ENCODE measurements at places on chromosomes 12 and 14.
A peak's percentile ranks its signal among the peaks of the same experiment; 100 is the strongest.

DNA sequence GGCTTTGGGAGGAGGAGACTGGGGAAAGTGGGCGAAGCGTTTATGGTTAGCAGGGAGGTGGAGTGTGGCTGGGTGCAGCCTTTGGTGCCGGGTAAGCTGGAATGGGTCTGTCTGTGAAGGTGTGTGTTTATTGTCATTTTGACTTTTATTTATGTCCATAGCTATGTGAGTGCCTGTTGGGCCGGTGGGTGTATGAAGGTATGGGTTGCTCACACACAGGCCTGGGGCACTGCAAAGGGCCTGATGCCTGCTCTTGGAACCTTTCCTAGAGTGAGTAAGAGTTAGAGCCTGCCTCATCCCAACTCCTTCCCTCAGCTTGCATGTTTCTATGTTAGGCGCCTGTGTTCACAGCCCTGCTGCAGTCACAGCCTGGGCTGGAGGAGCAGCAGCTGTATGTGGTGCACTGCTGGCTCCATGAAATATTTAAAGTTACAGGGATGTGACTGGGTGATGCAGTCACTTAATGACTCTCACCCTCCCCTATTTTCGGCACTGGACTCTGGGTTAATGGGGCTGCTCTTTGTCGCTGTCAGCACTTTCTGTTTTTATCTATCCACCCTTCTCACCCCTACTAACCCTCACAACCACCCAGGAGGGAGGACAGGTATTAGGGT lies 2.6 kb upstream of the PPP1R1A start:
- no peak for DNase-seq

DNA sequence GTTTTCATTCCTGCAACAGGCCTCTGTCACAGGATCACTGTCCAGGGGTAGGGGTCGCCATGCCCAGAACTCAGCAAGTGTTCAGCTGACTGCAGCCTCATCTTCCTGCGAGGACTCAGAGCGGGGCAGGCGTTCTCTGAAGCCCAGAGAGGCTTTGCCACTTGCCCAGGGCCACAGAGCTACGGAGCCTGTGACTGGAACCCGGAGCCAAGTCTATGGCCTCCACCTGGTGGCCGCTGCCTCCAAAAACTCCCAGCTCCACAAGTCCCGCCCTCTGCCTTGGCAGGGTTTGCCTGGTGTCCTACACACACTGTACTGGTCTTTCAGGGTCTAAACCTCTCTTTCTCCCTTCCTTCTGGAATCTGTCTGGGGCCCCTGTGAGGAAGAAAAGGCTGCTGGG lies 8.7 kb upstream of the PPP1R13B start:
- DNase-seq: no peak

- peak; percentile 18 for DNase-seq
Measured at GRCh38 chr14:72892103-72892878, 1.6 kb downstream of the DPF3 start.

- no peak for DNase-seq
Measured at GRCh38 chr12:34207858-34208257, 185.6 kb downstream of the ALG10 start.

GRCh38 chr14:33165144-33165925 lies 226.7 kb downstream of the NPAS3 start:
- peak; percentile 49 for DNase-seq

DNA sequence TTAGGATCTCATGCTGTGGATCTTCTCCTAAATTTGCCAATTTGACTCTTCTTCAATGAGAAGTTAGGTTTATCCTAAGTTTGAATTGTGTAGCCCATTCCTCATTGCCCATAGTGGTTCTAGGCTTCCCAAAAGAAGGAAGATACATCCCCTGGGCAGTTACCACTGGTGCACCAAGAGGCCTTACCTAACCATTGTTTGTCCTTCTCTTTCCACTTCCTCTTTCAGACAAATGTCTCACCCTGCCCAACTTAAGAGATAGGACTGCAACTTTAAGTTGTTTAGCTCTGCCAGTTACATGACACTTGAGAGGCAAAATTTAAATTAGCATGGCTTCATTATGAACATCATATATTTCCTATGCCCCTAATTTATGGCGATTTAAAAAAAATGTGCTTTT lies 9.4 kb upstream of the KCNH3 start:
- DNase-seq: no peak

- DNase-seq: peak; percentile 32
Measured at GRCh38 chr14:56333359-56334292, 215.4 kb downstream of the PELI2 start.

DNA sequence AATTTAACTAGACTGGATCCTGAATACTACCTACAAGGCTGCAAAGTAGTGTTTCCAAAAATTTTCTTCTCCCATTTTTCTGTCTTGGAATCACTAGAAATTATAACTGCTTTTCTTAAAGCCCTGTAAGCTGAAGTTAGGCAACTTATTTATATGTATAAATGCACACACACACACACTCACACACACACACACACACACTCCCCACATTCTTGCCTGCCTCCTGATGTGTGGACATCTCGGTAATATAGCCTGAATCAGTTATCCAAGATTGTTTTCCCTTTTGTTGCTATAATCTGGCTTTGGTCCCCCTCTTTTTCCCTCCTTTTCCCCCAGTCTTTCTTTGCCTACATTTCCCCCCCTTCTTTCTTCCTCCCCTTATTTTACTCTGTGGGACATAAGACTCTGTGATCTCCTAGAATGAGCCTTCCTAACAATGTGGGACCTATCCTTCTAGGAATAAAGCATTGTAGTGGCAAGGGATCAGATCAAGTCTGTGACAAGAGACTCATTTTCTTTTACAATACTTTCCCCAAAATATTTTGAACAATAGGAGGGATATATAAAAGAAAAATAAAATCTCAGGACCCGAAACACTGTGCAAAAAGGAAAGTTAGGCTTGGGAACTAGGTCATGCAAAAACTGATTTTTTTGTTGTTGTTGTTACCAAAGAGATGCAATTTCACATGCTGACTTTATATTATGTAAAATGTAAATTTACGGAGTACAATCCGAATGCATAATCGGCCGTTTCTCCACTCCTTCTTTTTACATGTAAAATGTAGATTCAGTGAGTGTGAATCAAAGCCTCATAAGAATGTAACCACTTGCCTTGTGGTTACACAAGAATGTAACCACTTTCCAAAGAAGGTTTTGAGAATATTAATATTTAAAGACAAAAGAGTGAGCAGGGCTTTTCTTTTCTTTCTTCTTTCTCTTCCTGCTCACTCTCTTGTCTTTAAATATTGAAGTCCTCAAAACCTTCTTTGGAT lies 26.3 kb upstream of the CD69 start:
- DNase-seq: no peak

- DNase-seq: peak; percentile 64
Measured at GRCh38 chr14:62162998-62163589, 400.9 kb downstream of the SNAPC1 start.

- no peak for DNase-seq
Measured at GRCh38 chr14:27013678-27014077, 415.8 kb upstream of the NOVA1 start.

DNA sequence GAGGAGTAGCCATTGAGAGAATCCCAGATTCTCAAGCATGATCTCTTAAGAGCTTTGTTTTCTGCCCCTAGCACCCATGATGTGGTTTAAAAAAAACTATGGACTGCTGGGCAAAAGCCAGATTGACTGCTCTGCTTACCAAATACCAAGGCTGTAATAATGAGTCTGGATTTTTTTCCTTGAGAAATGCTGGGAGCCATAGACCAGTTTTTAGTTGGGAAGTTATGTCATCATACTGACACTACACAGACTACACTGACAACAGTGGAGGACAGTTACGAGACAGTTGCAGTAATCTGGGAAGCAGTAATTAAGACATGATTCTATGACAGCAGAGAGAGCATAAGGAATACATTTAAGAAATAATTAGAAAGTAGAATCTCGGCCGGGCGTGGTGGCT lies 35.8 kb downstream of the SPATA7 start:
- no peak for DNase-seq

GRCh38 chr12:124774462-124775167 lies 89.0 kb downstream of the SCARB1 start:
- DNase-seq: no peak

DNA sequence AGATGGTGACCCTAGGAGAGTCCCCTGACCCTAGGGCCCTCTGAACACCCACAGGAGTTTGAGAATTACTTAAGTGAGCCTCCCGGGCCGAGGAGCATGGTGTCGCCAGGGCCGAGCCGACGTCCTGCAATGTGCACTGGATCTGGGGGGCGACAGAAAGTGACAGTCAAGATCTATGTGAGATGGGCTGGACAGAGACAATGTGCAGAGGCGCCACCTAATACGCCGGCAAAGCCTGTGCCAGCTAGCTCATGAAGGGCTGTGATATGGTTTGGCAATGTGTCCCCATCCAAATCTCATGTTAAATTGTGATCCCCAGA lies 11.6 kb downstream of the MMAB start:
- DNase-seq: no peak

- DNase-seq: no peak
Measured at GRCh38 chr12:117606024-117606423, 244.6 kb upstream of the NOS1 start.

GRCh38 chr12:112841240-112841639 lies 49.7 kb downstream of the RPH3A start:
- no peak for DNase-seq

DNA sequence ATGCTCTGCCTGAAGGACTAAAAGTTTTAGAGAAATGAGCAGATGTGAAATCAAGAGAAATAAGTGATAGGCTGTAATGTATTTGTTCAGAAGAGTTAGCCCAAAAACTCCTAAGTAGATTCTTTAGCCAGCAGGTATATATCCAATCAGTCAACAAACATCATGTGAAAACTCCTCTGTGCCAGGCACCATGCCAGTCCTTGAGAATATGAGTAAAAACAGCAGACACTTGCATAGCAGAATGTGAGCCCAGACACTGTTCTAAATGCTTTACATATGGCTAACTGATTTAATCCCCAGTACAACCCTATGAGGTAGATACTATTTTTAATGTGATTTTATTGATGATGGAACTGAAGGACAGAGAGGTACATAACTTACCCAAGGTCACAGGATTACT lies 329.8 kb downstream of the PAWR start:
- DNase-seq: peak; percentile 6

DNA sequence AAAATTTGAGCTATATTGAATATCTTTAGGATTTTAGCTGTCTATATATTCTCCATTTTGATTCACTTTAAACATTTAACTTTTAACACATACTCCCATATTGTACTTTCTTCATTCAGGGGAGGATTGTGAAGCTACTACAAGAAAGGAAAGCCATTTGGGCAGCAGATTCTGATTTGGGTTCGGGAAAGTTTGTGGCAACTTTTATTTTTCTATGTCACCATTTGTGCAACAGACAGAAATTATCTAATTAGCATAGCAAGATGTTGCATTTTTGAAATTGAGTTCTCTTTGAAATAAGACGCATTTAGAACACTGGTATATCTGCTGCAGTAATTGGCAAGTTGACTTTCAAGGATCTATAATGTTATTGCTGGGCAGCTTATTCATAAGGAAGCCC lies 134.3 kb downstream of the KICS2 start:
- DNase-seq: no peak

GRCh38 chr12:48979602-48980388 lies 1.7 kb downstream of the WNT1 start:
- no peak for DNase-seq

GRCh38 chr14:54570047-54570446 lies 3.1 kb downstream of the SAMD4A start:
- DNase-seq: no peak

DNA sequence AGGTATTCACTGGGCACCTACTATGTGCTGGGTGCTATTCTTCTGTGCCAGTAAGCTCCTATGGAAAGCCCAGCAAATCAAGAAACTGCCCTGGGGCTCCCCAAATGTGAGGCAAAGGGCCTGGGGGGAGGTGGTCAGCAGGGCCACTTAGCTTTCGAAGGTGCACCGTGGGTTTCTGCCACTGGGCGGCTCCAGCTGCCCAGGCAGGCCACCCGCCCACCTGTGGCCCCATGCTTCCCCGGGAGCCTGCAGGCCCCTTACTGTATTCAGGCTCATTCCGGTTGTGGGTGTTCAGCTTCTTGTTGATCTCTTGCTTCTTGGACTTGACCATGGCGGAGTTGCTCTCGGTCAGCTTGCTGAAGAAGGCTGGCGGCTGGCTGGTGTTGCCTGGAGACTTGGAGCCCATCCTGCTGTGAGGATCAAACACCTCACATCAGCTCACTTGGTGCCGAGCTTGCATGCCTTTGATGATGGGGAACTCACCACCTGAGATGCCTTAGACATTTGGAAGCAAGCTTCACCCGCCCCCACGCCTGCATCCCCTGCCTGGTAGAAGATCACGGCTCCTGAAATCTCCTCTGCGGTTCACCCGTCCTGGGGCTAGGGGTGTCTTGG lies 37.3 kb downstream of the RFLNA start:
- DNase-seq: no peak

GRCh38 chr12:68303850-68304249 lies 28.3 kb downstream of the MDM1 start:
- no peak for DNase-seq

DNA sequence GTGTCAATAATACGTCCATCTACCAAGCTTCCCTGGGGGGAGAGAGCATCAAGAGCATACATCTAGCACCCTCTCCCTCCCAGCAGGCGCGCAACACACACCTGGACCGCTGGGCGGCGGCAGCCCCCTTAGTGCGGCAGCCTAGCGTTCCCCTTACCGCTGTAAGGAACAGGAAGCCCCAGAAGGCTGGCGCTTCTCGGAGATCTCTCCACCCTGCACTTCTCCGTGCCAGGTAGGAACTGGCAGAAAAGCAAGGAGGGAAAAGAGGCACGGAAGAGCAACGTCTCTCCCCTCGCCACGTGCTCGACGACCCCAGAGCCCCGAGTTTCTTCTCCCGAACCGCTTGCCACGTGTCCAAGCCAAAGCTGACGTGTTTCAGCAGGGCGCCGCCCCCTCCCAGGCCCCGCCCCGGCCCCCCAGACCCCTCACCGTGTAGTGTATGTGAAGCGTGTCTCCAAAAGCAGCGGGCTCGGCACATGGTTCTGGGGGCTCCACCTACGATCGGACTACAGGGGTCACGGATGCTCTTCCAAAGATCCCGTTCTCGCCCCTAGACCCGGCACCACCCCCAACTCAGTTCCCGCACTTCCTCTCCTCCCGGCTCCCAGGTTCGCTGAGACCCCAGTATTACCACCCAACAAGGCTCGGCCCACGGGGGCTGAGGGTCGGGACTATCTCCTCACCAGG lies 532 bp downstream of the FKBP11 start:
- no peak for DNase-seq

GRCh38 chr12:15716581-15716980 lies 72.6 kb downstream of the EPS8 start:
- DNase-seq: no peak

DNA sequence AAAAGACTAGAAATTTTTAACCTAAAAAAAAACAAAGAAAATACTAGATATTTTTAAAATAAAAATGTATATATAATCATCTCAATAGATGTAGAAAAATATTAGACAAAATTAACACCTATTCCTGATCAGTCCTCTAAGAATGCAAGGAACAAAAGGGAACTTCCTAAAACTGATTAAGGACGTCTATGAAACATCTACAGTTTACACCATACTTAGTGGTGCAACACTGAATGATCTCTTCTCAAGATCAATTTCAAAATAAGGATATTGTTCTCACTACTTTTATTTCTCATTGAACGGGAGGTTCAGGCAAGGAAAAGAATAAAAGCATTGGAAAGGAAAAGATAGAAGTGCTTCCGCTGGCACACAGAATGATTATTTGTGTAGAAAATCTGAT lies 16.0 kb downstream of the OLR1 start:
- no peak for DNase-seq
